ENCODE measurements at places on chromosomes 4 and X.

- no peaks in the 10 kb centered on the region for H3K36me3 ChIP-seq
- H3K27me3 ChIP-seq = peaks cover 7% of the 10 kb centered on the region
- H3K4me3 ChIP-seq = no peak overlapping the region
- no peak overlapping the region for H3K27ac ChIP-seq
- DNase-seq = no peak
Observed at GRCh38 chrX:118350221-118350620, 4.3 kb downstream of the WDR44 start.

GRCh38 chrX:8890794-8891193, 89.6 kb upstream of the FAM9A start:
- no peak overlapping the region for H3K4me3 ChIP-seq
- H3K36me3 ChIP-seq = no peaks in the 10 kb centered on the region
- H3K27ac ChIP-seq = no peak overlapping the region
- peaks cover 6% of the 10 kb centered on the region for H3K4me1 ChIP-seq
- DNase-seq = no peak

- no peaks in the 10 kb centered on the region for H3K4me1 ChIP-seq
- no peaks in the 10 kb centered on the region for H3K36me3 ChIP-seq
- no peak overlapping the region for H3K27ac ChIP-seq
- H3K27me3 ChIP-seq = no peaks in the 10 kb centered on the region
Observed at GRCh38 chr4:138367942-138368341, 125.8 kb upstream of the SLC7A11 start.

- H3K4me3 ChIP-seq = no peak overlapping the region
- no peaks in the 10 kb centered on the region for H3K36me3 ChIP-seq
- H3K4me1 ChIP-seq = peaks cover 13% of the 10 kb centered on the region
- no peak overlapping the region for H3K27ac ChIP-seq
- no peaks in the 10 kb centered on the region for H3K27me3 ChIP-seq
- no peak for DNase-seq
Observed at GRCh38 chr4:14335872-14336271, 666.4 kb upstream of the CPEB2 start.

DNA sequence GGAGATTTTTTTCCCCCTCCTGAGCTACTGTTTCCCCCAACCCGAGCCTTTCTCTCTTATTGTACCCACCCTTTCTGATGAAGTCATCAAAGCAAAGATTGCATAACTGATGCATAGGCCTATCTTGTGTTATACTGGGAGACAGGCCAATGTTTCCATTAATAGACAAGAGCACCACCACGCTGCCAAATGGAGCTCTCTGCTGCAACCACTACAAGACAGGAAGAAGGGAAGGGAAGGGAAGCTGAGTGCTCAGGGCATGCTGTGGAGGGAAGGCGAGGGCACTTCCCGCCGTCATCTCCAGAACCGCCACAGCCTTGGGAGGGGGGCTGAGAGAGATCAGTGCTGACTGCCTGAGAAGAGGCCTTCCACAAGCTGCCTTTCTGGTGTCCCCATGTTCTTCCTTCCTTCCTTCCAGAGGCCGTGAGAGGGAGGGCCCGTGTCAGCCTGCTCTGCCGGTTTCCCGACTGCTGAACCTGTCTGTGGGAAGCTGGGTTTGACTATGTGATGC, 75.0 kb downstream of the MGST2 start:
- no peak overlapping the region for H3K27ac ChIP-seq
- H3K4me3 ChIP-seq = no peak overlapping the region
- no peak for DNase-seq
- H3K27me3 ChIP-seq = peaks cover 14% of the 10 kb centered on the region
- peaks cover 24% of the 10 kb centered on the region for H3K4me1 ChIP-seq

GRCh38 chr4:69057620-69058409, 38.5 kb upstream of the UGT2B7 start:
- H3K4me3 ChIP-seq = peak overlapping the region; percentile 1
- H3K4me1 ChIP-seq = peaks cover 21% of the 10 kb centered on the region
- H3K27me3 ChIP-seq = no peaks in the 10 kb centered on the region
- peak; percentile 80 for DNase-seq
- H3K27ac ChIP-seq = peak overlapping the region; percentile 57
- no peaks in the 10 kb centered on the region for H3K36me3 ChIP-seq

GRCh38 chr4:102503301-102503746, 2.2 kb downstream of the NFKB1 start:
- H3K27ac ChIP-seq = no peak overlapping the region
- peaks cover 6% of the 10 kb centered on the region for H3K4me1 ChIP-seq
- no peak overlapping the region for H3K4me3 ChIP-seq
- H3K27me3 ChIP-seq = peaks cover 24% of the 10 kb centered on the region
- no peak for DNase-seq
- no peaks in the 10 kb centered on the region for H3K36me3 ChIP-seq

DNA sequence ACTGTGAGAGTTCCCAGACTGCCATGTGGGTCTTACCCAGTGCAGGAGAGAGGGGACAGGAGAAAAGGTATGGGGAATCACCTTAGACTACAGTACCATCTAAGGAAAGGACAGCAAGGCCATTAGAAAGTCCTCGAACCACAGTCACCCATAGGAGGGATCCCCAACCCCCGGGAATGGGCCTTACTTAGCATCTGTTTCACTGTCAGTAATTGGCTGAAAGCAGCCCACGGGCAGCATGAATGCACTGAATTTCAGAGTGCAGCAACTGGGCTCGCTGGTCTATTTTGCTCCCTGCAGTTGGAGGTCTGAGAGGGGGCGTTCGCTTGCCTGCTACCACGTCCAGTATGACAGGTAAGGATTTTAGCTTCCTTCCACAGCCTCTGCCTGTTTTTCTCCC, 50.4 kb upstream of the KLHL8 start:
- no peaks in the 10 kb centered on the region for H3K27me3 ChIP-seq
- H3K27ac ChIP-seq = no peak overlapping the region
- DNase-seq = peak; percentile 41

GRCh38 chrX:100085846-100086245, 324.2 kb downstream of the PCDH19 start:
- no peak overlapping the region for H3K27ac ChIP-seq
- H3K27me3 ChIP-seq = no peaks in the 10 kb centered on the region
- H3K4me3 ChIP-seq = no peak overlapping the region
- no peaks in the 10 kb centered on the region for H3K4me1 ChIP-seq
- DNase-seq = no peak
- no peaks in the 10 kb centered on the region for H3K36me3 ChIP-seq

Measured in GM23338 (cell line).